ENCODE measurements at places on chromosomes 6 and 20.

- no peak for DNase-seq
These were observed 545 bp downstream of the FNDC1 start for GRCh38 chr6:159169557-159170332.

DNA sequence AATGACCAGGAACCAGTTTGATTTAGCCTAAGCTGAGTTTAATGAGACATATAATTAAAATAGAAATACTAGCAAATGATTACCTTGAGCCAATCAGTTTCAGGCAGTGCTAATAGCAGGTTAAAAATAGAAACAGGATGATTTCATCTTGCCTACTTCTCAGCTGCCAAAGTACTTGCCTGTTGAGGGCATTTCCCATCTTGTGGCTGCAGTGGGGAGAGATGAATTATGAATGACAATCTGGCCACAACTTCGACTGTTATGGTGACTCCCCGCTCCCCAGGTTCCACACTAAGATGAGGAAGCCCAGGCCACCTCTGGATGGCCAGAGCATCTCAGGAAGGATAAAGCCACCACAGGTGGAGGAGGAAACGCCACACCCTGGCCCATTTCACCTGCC is 31.3 kb downstream of the MBOAT1 start:
- DNase-seq: no peak

GRCh38 chr6:130517444-130517931 is 151.7 kb downstream of the TMEM200A start:
- DNase-seq: no peak

DNA sequence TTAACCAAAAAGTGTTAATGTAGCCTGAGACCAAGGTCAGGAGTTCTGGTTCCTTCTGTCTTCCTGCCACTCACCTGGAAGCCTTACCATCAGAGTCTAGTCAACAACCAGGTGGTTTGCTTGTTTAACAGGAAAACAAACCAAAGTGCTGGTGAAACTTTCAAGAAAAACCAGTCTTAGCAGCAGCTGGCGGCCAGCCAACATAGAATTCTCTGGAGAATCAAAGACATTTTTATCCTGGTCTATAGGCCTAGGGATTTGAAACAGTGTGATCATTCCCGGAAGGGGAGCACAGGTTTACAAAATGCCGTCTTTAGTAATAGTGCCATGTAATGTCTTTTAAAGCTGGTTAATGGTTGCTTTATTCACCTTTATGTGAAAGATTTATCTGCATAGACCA is 146.6 kb upstream of the AKIRIN2 start:
- DNase-seq: no peak

DNA sequence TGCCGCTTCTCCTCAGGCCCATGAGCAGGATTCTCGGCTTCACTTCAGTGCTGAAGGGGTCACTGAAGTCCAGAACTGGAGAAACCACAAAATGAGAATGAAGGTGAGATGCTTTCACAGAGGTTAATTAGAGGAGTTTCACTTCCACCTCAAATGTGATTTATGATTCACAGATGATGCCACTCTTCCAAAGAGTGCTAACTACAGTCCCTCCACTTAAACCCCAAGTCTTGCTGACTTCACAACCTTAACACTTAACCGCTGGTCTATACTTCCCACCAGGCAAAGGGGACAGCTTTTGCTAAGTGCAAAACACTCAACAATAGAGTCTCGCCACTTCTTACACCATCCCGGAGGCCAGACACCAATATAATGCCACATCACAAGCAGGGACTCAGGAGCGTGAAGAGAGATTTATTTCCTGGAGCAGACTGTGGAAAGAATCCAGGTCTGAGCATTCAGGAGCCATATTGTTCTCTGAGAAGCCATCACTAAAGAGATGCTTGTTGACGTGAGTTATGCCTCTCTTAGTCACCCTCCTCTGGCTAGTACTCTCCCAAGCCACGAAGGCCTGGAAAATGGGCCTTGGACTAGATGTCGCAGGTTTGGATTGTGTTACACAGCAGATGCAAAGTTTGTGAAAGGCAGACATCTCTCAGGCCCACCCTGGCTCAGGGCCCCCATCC is 24.4 kb downstream of the RRAGD start:
- DNase-seq: no peak

DNA sequence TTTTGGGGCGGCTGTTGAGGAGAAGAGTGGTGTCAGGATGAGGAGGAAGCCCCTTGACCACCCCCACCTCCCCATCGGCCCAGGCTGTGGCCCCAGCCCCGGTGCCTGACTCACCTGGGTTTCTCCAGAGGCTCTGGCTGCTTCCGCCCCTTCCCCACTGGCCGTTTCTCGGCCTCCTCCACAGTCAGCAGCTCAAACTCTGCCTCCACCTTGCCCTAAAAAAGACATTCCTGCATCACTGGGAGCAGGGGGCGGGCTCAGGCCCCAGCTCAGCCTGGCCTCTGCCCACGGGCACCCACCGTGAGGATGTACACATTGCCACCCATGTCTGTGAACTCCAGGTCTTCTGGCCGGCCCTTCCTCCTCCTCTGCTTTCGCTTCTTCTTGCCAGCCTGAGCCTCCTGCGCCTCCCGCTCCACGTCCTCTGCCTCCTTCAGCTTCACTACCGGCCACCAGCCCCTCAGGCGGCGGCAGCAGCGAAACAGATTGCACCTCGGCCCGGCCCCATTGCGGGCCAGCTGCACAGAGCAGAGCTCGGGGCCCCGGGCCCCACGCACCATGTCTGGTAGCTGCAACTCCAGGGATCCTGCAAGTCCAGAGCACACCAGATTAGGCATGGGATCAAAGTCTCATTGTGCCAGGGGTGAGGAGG is 17.3 kb downstream of the ERGIC3 start:
- DNase-seq: no peak

DNA sequence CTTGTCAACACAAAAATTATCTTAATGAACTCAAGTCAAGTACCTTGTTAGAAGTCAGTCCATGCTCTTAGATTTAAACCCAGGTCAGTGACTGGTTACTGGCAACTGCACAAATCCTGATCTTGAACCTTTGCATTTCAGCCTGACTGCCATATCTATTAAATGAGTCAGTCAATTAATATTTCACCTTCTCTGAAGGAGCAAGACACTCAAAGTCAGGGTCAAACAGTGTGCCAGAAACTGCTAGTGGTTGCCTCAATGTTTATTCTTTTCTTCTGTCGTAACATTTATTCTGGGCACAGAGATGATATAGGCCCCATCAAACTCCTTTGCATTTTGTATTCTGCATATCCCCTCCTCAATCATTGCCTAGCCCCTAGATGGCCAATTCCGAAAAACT is 193.9 kb upstream of the MOCS1 start:
- DNase-seq: no peak

GRCh38 chr6:7827142-7827541 is 83.4 kb downstream of the TXNDC5 start:
- DNase-seq: no peak

GRCh38 chr6:46637933-46638332 is 14.7 kb downstream of the CYP39A1 start:
- no peak for DNase-seq

GRCh38 chr6:135759831-135760230 is 91.7 kb upstream of the PDE7B start:
- DNase-seq: no peak

- DNase-seq: no peak
These were observed 59.1 kb upstream of the CDYL start for GRCh38 chr6:4717124-4717523.

GRCh38 chr20:33015114-33015484 is 7.6 kb downstream of the BPIFB2 start:
- DNase-seq: no peak

DNA sequence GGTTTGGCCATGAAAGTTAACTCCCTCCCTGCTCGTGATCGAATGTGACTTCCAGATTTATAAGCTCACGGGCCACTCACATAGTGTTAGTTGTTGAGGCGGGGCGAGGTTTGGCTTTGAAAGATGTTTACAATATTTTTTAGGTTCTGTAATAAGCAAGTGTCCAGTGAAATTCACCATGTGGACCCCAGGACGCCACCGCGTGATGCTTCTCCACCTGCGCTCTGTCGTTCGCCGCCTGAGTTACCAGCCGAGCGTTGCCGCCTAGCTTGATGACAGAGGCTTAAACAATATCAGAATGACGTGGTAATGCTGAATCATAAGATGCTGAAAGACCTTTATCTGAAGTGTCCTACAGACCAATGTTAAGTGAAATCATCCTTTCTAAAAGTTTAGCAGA is 241.0 kb downstream of the MYLK4 start:
- no peak for DNase-seq

DNA sequence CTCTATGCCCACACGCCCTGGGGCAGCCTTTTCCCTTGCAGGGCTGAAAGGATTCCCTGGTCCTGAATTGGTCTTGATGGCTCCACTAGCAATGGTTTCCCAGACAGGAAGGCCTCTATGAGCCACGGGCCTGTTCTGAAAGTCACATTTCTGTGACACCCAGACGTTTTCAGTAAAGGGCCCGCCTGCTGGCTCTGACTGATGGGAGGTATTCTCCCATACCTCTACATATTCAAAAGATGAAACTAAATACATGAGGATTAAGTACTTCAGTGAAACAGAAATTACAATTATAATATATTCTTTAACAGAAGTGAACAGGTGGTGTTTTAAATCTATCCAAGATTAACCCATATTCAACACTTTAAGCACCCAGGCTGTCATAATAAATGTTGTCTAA is 629.8 kb downstream of the CDH26 start:
- DNase-seq: no peak

DNA sequence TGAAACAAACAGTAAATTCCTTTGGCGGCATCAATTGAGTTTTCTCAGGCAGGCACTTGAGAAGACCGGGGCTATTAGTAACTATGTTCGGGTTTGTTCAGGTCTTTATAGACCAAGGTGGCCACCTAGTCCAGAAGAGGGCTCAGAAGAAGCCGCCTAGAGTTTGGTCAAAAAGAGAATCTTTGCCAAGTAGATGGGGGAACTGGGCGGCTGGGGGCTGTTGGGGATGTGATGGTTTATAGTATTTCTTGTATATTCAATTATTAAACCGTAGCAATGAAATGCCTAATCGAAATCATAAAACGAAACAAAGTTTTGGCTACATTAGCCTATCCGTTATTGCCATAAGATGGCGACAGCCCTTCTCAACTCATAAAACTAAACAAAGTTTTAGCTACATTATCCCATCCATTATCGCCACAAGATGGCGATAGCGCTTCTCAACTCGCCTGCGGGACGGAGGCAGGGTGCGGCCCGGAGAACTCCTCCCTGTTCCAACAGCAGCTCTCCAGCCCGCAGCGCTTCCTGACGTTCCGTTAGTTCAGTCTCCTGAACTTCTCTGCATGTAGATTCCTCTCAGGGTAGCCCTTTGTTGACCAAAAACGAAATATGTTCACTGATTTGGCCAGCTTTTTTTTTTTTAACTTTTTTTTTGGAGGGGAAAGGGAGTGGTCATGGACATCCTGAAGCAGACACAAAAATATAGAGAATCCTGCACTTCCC is 120.5 kb upstream of the PRSS16 start:
- peak; percentile 71 for DNase-seq

- DNase-seq: no peak
These were observed 32.3 kb upstream of the TRDN start for GRCh38 chr6:123668965-123669591.

- DNase-seq: no peak
These were observed 8.4 kb downstream of the OR2H2 start for GRCh38 chr6:29593199-29593855.

DNA sequence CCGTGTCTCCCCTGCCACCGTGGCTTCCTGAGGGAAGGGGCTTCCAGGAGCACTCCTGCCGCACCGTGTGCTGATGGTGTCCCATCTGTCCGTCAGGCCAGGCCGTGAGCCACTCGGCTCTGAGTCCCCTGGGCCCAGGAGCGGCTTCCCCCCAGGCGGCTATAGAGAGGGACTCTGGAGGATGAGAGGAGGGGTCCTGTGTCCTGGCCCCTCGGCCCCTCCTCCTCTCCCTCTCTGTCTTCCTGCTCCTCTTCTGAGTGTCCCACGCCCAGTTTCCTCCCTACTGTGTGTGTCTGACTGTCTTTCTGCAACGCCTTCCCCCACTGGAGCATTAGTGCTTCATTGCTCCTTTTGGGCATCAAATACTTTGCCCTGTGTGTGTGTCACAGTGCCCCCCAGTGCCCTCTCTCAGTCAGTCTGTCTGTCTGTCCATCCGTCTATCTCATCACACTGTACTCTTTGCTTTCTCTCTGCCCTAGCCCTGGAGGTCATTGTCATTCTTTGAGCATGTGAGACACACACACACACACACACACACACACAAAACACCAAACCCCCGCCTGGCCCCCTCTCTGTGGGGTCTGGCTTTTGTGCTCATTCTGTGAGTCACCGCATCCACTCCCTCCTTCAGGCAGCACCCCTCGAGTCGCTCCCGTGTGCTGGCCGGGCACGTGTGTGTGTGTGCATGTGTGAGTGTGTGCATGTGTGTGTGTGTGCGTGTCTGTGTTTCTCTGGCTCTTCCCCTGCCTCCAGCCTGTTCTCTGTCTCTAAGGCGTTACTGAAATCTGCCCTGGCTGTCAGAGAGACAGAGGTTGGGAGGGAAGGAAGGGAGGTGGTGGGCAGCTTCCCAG is 71.9 kb downstream of the SRC start:
- DNase-seq: no peak

DNA sequence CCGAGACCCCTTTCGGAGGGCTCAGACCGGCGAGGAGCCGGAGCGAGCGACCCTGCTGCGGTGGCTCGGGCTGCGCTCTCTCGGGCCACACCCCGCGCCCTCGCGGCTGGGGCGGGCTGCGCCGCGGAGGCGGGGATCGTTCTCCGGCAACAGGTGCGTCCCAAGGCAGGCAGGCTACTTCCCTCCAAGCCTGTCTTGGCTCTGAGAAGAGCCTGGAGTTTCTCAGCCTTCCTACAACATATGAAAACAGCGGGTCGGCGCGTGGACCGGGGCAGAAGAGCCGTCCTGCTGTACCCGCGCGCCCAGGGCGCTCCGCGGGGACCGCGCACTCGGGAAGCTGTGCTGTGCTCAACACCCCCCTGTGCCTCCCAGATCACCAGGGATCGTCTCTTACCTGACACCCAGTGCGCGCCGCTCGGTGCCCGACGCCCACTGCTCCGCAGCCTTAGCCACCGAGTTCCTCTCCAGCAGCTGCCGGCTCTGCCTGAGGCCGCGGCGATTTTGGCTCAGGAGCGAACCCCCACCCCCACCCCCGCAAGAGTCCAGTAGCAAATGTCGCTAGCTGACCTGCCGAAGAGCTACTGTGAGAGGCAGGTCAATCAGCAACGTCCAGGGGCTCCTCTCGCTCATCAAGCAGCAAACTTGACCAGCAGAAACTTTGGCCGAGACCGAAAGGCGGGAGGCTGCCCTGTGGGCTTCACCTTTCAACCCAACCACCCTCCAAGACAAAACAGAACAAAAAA is 3.7 kb upstream of the OLIG3 start:
- DNase-seq: no peak

- no peak for DNase-seq
These were observed 112.8 kb downstream of the ADTRP start for GRCh38 chr6:11665604-11666326.

DNA sequence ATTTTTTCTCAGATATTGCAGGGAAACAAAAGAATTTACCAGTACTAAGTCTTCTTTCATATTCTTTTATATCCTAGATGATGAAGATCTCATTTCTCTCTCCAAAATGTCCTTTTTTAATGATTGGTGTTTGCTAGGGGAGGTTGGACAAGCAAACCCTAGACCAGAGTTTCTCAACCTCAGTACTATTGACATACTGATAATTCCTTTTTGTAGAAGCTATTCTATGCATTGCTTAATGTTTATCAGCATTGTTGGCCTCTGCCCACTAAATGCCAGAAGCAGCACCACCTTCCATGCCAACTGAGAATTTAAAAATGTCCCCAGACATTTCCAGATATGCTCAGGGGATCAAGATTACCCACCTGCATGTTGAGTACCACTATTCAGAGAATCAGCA is 14.4 kb upstream of the TFAP2B start:
- DNase-seq: no peak

GRCh38 chr6:73943930-73944652 is 248.1 kb downstream of the CD109 start:
- no peak for DNase-seq

- no peak for DNase-seq
These were observed 19.2 kb upstream of the RIPOR3 start for GRCh38 chr20:50710492-50711063.
